ENCODE measurements at places on chromosomes 1 and 21.

DNA sequence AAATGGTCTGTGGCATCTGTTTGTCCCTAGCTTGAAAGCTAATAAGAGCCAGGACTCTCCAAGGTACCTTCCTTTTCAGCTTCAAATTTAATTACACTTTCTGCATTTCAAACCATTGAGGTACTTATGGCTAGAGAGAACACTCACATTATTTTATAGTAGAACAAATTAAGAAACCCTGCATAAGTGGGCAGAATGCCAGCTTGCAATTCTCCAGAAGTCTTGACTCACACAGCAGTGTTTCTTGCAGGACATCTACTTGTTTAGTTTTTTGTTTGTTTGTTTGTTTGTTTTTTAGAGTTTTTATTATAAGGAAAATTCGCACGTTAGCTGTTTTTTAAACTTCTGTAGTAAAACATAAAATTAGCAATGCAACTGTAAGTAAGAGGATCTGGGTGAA, 397.2 kb downstream of the NEGR1 start:
- DNase-seq: no peak

- no peak for DNase-seq
These were observed 3.6 kb downstream of the B3GALT5 start for GRCh38 chr21:39616211-39616772.

- DNase-seq: peak; percentile 40
These were observed 7.0 kb upstream of the CTSE start for GRCh38 chr1:206030714-206031113.

GRCh38 chr1:191579019-191579418, 579.2 kb upstream of the RGS18 start:
- DNase-seq: no peak

DNA sequence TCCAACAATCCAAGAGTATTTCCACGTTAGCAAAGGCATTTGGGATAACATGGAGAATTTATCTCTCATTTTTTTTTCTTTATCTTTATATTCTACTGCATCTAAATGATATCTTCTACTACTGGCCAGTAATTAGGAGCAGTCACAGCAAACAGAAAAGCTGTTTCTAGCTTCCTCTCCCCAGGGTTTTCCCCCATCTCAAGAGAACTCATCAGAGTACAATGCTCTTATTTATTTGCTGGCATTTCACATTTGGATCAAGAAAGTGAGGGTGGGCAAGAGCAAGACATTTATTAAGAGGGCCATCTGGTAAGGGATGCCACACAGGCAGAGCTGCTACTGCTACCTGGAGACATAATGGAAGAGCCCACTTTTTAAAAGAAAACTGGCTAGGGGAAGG, 368.2 kb downstream of the USH2A start:
- no peak for DNase-seq

- no peak for DNase-seq
These were observed 1.4 kb downstream of the RAVER2 start for GRCh38 chr1:64745986-64746940.

DNA sequence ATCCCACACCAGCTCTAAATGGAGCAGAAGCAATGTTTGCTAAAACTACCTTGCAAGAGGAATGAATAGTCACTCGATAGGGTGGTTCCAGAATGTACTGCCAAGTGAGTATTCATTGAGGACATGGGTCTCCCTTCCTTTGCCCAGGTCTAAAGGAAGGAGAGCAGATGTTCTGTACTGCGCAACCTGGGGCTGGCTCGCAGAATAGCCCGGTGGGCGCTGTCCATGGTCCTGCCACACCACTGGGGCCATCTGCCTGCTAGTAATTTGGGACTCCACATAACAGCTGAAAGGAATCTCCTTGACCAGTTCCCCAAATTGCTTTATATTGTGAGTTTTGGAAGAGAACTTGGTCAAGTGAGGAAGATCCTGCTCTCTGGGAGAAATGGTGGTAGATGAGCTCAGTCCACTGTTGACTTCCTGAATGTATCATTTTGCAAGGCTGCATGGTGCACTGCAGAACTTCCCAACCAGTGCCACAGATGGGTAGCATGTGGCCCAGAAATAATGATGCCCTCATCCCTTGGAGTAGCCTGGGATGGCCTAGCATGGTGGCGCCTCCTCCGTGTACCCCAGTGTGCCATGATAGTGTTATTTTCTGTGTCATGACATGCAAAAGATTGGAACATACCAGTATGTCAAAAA, 5.7 kb downstream of the SLC6A17 start:
- DNase-seq: no peak

- DNase-seq: no peak
These were observed 47.3 kb downstream of the NEGR1 start for GRCh38 chr1:72235062-72235461.

- no peak for DNase-seq
These were observed 5.2 kb upstream of the CCDC17 start for GRCh38 chr1:45629035-45629434.

GRCh38 chr1:92803140-92803887, 18.4 kb upstream of the EVI5 start:
- no peak for DNase-seq

DNA sequence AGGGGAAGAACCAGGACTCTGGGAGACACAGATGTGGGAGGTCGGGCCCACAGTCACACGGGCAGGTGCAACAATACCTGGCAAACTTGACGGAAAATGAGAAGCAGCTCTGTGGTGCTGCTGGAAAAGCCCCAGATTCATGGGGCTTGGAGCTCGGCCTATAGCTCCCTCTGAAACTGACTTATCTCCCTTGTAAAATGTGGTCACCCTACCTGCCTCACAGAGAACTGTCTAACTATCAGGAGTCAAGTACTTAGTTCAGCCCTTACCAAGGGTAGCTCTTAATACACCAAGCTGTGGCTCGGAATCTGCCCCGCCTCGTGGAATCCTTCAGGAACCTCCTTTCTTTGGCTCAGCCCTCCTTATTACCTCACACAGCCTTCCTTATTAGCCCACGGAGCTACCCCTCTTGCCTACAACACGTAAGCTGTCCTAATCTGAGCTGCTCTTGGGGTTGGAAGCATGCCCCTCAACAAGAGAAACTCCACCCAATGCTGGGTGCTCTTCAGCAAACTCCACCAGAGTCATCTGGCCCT, 68.9 kb downstream of the MRPL37 start:
- DNase-seq: no peak

DNA sequence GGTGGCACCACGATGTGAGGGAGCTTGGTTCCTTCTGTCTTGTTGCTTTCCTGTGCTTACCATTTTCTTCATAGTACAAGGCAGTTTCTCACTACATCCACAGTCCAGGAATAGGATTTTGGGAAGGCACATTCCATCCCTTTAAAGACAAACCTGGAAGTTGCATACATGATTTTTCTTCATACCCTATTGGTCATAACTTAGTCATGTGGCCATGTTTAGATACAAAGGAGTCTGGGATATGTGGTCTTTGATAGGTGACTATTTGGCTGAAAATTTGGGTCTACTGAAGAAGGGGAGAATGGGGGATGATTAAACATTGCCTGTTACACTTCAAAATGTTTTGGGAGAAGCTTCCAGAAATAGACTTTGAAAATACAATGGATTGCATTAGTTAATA, 7.0 kb downstream of the DYRK1A start:
- no peak for DNase-seq

- no peak for DNase-seq
These were observed 597.3 kb downstream of the PTPRU start for GRCh38 chr1:29833581-29833980.

DNA sequence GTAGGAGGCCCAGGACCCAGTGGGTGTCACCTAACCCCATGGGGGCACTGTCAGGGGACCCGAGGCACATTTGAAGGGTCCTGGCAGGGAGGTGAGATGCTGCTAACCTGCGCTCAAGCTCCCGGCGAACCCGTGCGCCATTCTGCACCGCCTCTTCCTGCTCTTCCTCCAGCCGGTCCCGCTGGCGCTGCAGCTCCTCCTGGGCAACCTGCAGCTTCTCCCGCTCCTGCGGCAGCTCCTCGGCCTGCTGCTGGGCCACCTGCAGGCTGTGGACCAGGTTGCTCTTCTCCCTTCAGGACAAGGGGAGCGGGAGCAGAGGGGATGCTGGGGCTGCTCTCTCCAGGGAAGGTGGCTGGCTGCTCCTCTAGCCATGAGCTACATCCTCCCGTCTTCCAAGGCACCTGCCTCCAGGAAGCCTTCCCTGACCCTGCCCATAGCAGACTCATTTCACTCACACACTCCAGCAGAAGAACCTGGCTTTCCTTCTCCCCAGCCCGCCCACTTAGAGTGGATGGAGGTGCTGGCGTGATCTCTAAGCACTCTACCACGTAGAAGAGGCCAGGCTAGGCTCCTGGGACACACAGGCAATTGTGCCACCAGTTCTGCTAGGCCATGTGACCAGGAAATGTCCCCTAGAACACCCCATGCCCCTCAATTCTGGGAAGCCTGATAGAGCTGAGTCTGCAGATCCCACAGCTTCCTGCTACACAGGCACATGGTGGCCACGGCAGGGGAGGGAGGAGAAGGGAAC, 15.2 kb upstream of the NBPF1 start:
- no peak for DNase-seq

DNA sequence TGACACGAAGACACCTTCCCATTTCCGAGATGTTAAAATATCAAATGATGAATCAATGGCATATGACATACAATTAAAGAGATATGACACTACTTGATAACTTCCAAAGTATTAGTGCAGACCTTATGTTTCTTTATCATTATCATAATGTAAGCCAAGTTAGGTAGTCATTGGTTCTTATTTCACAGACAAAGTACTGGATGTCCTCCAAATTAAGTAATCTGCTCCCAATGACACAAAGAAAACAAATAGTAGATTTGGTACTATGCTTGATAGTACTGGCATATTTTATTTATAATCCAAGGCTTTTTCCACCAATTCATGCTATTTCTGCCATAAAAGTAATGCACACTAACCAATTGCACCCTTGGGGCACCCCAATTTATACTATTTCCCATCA, 11.9 kb upstream of the NRIP1 start:
- no peak for DNase-seq

- no peak for DNase-seq
These were observed 23.6 kb downstream of the MCOLN3 start for GRCh38 chr1:85024736-85025135.

GRCh38 chr1:37177230-37177864, 143.0 kb upstream of the GRIK3 start:
- no peak for DNase-seq

DNA sequence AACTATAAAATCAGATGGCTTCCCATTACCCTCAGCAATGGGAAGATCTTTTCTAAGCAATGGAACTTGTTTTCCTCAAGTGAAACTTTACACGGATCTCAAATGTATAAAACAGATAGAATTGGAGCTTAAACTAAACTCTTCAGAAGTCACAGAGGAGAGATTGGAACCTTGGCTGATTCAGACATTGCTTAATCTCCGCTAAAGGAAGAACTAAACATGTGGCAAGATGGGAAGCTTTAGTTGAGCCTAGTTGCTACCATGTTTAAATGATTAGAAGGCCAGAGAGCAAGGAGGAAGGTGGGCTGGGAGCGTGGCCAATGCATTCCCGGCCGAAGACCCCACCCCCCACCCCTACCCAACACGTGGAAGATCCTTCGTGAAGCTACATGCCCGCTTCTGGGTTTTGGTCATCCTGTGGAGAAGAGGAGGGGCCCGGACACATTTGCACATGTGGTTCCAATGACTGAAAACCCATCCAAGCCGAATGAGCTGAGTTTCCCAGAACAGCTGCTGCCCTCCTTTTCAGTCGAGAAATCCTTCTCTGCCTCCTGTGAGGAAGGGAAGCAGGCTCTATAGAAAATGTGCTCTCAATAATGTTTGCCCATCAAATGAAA, 164.3 kb downstream of the MIS18A start:
- no peak for DNase-seq

GRCh38 chr1:154225370-154225769, 4.6 kb downstream of the UBAP2L start:
- no peak for DNase-seq

DNA sequence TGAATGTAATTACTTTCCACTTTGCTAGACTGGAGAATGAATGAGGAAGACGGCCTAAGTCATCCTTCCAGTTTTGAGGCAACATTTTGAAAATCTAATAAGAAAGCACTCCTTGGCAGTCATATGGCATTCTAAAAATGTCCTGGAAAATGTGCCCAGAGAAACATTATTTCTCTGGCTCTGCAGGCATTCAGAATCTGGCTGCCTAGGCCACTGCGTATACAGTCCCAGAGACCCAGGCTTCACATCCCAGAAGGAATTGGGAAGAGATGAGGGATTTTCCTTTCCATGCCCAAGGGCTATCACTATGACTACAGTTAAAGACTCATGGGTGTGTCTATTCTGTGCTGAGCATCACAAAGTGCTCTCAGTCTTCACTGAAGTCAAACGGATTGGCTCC, 92.9 kb downstream of the BEND5 start:
- DNase-seq: no peak

DNA sequence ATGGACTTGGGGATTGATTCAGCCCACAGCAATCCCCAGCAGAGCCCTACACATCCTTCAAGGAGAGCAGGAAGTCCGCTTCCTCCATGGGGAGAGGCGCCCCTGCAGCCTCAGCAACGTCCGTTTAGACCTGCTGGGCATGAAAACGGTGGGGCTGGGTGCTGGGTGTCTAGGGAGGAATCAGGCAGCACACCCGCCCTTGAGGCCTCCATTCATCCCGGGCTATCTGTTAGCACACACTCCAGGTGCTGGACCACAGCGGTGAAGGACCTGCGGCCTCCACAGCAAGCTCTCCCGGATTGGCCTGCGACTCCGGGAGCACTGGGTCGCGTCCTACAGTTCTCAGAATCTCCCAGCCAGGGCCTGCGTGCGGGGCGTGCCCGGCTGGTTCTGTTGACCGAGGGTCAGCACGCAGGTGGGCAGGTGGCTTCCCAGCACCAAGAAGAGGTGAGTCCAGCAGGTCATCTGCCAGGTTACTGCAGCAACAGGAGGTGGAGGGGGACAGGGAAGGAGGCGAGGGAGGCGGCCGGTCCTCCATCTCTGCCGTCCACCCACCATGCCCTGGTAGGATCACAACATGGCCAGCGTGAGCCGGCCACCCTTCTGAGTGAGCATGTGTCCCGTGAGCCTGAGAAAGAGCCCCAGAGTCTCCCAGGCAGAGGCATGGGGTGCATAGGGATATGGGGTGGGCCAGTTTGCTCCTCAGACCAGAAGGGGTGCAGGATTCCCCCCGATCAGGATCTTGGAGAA, 96.6 kb downstream of the RIPK4 start:
- no peak for DNase-seq

GRCh38 chr1:10400013-10400412, 1.1 kb downstream of the PGD start:
- no peak for DNase-seq

DNA sequence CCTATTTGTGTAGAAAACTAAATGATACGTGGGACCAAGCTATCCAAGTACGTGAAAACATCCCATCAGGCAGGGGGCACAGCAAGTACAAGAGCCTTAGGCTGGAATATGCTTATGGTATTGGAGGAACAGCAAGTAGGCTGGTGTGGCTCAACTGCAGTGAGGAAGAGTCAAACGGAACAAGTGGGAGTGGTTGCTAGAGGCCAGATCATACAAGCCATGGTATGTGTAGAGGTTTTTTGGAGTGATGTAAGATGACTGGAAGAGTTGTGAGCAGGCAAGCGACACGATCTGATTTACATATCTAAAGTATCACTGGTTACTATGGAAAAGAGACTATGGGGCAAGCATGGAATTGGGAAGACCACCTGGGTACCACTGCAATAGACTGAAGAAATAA, 27.8 kb downstream of the ELK4 start:
- no peak for DNase-seq

GRCh38 chr1:168136709-168137514, at the start of gene GPR161:
GPR161 (minus strand) TSS chr1:168136930; CDS start chr1:168104850, 32,080 bp downstream.
- DNase-seq: no peak
